Forelimb muscle (tissue), 1 donor: ENCODE measurements at places on chromosomes 7 and 10.
A peak's percentile ranks its signal among the peaks of the same experiment; 100 is the strongest.

GRCh38 chr7:130149281-130150139 is 55.7 kb downstream of the TMEM209 start:
- DNase-seq = no peak

DNA sequence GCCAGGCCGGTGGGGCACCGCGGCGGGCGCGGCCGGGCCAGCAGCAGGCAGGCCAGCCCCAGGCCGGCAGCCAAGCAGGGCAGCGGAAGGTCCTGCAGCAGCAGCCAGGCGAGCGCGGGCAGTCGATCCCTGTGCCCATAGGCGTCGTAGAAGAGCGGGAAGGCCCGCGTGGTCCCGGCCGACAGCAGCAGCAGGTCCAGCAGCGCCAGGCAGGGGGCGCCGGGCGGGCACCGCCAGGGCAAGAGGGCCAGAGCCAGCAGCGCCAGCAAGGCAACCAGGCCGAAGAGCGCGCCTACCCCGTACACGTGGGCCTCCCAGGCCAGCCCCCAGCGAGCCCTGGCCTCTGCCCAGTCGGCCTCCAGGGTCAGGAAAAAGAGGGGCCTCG is 8.4 kb upstream of the RBM28 start:
- no peak for DNase-seq

GRCh38 chr7:128872394-128872824 is 9.8 kb downstream of the ATP6V1F start:
- DNase-seq = no peak

GRCh38 chr7:138254444-138254843 is 178.2 kb downstream of the AKR1D1 start:
- no peak for DNase-seq

GRCh38 chr10:49679480-49679893 is at the start of gene C10orf53:
Gene C10orf53 (plus strand): TSS chr10:49679651. CDS start chr10:49679698, 47 bp downstream.
- DNase-seq = no peak

DNA sequence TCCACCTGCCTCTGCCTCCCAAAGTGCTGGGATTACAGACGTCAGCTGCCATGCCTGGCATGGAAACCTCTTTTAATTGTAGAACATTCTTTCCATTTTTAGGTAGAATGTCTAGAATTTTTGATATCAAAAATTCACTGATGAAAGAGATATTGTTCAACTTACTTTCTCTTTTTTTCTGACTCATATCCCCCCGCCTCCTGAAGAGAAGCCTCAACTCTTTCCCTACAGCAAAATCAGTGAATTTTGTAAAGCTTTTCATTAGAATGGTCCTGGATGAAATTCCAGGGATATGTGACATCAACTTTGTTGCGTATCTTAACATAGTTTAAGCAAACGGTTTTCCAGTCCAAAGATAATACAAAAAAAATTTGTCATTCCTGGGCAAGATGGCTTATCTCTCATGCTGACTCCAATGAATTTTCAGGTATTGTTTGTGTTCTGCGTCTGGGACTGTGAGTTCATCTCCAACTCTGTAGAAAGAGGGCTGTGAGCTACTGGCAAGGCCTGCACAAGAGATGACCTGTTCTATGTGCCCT is 256.8 kb downstream of the BMPER start:
- DNase-seq = no peak

DNA sequence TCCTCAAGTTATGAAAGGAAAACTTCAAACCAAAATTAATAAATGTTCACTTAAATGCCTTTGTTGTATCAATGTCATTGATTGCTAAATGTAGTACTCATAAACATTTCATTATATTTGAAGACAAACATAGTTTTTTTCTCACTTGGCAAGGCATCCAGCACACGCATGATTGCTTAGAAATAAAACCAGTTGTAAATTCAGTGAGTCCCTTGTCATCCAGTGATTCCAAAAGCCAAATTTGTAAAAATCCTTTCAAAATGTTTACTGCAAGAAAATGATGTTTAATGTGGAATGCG is 6.1 kb upstream of the NEURL1 start:
- no peak for DNase-seq

GRCh38 chr10:83881661-83882060 is 257.6 kb upstream of the GHITM start:
- peak; percentile 25 for DNase-seq

- no peak for DNase-seq
These were observed 34.5 kb upstream of the ST8SIA6 start for GRCh38 chr10:17488848-17489247.

DNA sequence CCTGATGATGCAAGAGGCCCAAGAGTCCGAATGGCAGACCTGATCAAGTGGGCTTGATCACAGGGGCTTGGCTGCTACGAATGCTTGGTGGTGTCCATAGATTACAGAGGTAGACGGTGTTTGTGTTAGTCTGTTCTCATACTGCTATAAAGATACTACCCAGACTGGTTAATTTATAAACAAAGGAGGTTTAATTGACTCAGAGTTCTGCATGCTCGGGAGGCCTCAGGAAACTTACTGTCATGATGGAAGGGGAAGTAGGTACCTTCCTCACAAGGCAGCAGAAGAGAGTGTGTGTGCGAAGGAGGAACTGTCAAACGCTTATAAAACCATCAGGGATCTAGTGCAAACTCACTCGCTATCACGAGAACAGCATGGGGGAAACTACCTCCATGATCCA is 268.9 kb upstream of the KLF6 start:
- DNase-seq = no peak

- no peak for DNase-seq
These were observed 7.6 kb downstream of the PLA2G12B start for GRCh38 chr10:72946963-72947362.

DNA sequence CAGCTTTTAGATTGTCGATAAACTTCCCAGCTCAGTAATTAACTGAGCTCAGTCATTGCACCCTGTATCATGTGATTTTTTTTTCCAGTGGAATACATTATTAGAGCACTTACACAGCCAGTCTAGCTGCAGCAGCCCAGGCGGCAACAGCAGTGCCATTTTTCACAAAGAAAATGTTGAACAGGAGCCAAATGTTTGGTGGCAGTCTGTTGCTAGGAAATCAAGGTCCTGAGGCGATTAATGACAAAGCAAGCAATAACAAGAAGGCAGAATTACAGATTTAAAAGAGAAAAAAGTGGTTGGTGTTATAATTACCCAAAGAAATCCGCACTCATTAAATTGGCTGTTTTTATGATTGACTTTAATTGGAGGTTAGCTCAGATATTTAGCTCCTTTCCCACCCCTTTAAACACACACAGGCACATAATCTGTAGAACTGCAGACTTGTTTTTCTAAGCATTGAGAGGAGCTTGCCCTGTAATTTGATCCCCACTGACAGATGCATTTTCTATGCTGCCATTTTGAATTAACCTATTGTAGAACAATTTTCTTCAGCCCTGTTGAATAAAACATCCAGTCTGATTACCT is 267.4 kb downstream of the ADK start:
- peak; percentile 16 for DNase-seq

GRCh38 chr7:44538798-44539668 is 2.1 kb downstream of the NPC1L1 start:
- no peak for DNase-seq

GRCh38 chr7:100441641-100442535 is 5.6 kb upstream of the PPP1R35 start:
- DNase-seq = no peak

- no peak for DNase-seq
These were observed 436 bp downstream of the GNB2 start for GRCh38 chr7:100673942-100674410.

DNA sequence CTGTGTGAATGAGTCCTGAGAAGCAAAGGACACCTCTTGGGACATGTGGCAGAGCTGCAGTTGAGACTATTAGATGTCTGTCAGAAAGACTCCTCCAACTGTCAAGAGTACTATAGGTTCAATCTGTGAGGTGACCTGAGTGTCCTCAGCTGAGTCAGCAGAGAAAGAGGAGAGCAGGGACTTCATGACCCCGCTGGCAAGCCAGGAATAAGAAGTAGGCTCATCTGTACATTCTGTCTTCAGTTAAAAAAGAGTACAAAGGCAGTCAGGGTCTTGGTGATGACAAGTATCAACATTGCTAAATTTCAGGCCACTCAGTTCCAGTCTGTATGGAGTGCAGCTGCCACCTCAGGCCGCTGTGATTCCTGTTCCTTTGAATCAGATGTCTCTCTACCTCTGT is 25.1 kb downstream of the HECTD2 start:
- no peak for DNase-seq

DNA sequence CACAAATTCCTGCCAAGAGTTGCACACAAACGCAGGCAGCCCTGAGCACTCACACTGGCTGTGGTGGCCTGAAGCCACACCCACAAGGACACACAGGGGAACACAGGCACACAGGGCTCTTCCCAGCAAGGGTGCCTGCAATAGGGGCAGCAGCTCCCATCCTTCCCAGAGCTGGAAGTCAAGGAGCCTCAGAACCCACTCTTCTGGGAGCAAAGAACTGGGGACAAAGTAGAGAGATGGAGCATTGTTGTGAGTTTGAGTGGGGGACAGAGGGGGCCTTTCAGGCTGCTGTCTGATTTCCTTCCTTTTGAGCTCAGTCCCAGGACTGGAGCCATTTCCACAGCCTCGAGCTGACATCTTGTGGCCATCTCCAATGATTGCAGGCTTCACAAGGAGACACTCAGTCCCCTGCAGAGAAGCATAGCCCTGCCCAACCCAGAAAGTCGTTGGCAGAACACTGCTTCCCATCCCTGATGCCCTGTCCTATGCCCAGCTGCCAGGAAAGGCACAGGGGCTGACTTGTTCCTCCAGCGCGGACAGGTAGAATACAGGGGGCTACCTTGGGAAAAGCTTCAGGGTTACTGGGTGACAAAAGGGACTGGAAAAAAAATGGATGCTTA is 34.4 kb upstream of the SLF2 start:
- no peak for DNase-seq

DNA sequence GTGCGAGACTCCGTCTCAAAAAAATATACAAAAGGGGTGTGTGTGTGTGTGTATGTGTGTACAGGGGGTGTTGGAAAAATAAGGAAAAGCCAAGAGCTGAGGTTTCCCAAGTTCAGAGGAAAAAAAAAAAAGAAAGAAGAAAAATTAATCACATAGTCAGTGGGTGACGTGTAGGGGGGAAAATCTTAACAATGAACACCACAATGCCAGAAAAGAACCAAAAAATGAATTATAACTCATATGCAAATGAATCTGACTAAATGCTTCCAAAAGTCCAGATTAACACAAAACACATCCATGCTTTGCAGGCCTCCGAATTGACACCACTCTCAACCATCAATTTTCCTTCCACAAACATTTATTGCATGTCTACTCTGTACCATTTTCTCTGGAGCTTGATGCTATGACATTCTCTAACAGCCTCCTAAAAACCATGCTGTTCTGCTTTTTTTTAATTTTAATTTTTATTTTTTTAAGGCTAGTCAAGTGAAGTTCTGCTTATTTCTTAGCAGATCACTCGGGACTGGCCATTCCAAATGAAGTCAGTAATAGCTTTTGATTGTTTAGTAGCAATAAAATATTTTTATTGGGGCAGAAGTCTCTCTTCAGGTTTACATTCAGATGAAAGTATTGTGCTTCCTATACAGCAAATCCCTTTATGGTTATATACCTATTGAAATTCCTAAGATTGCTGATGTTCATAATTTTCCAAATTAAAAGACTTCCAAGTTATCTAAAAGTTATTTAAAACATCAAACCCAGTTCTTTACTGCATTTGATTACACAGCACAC is 133.8 kb downstream of the CNOT4 start:
- DNase-seq = no peak

DNA sequence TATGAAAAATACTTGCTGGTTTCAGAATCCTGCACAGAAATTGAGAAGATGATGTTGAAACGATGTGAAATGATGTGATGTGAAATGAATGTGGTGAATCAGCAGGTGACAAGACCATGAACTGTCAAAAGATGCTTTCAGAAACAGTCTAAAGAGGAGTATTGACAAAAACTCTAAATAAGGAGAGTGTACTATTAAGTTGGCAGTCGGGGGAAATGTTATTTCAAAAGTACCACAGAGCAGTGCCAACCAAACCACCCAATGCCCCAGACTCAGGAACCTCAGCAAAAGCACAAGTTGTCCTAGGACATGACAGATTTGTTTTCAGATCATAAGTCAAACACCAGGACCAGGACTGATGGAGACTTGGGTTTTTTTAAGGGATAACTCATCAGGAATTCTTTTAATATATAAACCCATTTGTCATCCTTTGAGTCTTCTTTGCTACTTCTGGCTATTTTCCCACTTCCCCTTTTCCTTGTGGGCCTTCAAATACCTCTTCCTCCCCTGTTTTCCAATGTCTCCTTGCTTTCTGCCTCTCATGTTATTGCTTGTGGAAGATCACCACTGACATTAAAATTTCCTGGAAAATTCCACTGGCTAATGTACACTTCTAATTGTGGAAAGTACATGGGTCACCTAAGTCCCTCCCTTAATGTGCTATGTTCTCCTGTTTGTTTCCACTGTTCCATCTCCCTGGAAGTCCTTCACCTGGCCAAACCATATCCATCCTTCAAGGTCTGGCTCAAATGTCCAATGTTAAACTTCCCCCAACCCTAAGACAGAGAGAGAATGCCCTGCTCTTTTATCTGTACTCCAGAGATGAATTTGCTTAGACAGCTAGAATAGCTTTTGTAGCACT is 10.2 kb upstream of the PPP1R3C start:
- no peak for DNase-seq

DNA sequence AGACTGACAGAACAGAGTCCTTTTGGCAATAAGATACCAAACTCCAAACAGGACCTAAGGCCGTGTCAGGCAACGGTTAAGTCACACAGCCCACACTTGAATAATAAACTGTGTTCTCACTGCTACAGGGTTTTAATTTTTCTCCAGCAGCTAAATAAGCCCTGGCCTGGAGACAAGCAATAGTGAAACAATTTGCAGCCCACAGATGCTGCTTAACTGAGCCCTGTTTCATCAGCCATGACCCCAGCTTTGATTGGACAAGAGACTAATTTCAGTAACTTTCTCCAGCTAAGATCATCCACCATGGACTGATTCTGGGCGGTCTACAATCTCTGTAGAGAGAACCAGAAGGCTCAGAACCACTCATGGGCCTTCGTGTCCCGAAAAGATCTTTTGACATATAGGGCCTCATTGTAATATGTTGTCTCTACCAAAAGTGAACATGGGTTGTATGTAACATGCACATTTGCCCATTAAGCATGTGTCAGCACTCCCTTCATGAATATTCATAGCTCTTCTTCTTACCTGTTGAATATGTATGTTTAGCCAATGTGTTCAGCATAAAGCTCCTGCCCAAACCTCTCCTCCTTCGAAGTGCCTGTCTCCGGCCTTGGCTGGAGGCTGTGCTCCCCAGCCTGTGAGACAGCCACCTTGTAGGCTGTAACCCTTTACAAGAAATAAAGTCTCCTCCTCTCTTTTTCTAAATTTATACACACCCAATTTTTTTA is 223.1 kb upstream of the AKR1E2 start:
- DNase-seq = no peak

DNA sequence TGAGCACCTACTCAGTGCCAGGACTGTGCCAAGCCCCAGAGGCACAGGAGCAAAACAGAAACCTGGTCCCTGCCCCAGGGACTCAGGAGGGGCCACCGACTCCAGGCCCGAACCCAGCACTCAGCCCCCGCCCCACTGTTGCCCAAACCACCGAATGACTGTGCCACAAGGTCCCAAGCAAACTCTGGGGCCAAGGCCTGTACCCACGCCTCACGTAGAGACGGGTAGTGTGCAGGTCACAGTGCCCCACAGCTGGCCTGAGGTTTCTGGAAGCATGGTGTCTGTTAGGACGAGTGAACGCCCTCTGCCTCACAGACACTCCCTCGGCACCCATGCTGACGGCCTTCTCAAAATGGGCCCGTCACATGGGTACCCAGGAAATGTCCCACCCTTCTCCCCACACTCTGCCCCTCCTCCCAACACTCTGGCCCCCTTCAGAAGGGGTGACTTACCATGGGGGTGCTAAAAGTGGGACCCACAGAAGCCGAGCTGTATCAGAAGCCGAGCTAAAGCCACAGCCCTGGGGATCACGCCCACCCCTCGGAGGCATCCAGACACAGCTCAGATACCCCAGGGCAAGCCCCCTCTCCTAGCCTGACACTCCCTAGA is 44.2 kb downstream of the CTBP2 start:
- DNase-seq = no peak
